ENCODE measurements at places on chromosomes 4 and X. TPM values are rescaled to one million over a fixed set of nuclear protein-coding genes. Genes with fewer than 3 reads are reported as not detected.

DNA sequence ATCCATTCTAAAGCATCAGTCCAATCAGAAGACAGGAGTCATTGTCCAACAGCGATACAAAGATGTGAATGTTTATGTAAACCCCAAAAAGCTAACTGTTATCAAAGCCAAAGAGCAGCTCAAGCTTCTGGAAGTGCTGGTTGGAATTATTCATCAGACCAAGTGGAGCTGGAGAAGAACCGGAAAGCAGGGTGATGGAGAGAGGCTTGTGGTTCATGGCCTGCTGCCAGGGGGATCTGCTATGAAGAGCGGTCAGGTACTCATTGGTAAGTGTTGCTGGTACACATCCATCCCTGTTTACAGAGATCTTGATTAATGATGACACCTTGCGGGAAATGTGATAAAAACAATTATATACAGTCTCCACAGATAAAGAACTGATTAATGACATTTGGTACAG lies 11.0 kb downstream of the INTU start:
- no peak for DNase-seq
- no peaks in the 10 kb centered on the region for H3K36me3 ChIP-seq
- H3K4me3 ChIP-seq, result no peak overlapping the region
- H3K27ac ChIP-seq, result no peak overlapping the region
- no peaks in the 10 kb centered on the region for H3K4me1 ChIP-seq

Gene SPATA18
- not detected for total RNA-seq

DNA sequence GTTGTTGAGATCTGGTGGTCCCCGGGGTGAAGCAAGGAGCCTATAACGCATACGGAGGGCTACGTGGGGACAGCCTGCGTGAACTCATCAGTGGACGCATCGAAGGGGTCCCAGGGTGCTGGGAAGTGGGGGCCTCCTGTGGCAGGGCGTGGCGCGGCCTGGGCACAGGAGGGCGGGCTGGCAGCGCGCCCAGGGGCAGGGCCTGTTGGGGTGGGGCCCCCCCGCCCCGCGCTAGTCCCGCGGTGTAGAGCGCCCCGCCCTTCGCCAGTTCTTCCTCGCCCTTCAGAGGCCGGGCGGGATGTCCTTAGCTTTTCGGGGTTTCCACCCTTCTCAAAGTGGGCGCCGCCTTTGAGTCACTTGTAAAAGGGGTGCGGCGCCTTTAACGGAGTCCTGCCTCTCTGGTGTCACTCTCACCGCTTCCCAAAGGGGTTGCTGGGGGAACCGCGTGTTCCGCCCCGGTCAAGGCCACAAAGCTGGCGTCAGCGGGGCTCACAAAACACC lies 632 bp downstream of the PLP2 start:
- peaks cover 23% of the 10 kb centered on the region for H3K4me1 ChIP-seq
- DNase-seq, result peak; percentile 89
- peak overlapping the region; percentile 85 for H3K4me3 ChIP-seq
- H3K27me3 ChIP-seq, result no peaks in the 10 kb centered on the region
- H3K36me3 ChIP-seq, result peaks cover 31% of the 10 kb centered on the region
- peak overlapping the region; percentile 93 for H3K27ac ChIP-seq

Gene RIPPLY1
- total RNA-seq, result not detected

DNA sequence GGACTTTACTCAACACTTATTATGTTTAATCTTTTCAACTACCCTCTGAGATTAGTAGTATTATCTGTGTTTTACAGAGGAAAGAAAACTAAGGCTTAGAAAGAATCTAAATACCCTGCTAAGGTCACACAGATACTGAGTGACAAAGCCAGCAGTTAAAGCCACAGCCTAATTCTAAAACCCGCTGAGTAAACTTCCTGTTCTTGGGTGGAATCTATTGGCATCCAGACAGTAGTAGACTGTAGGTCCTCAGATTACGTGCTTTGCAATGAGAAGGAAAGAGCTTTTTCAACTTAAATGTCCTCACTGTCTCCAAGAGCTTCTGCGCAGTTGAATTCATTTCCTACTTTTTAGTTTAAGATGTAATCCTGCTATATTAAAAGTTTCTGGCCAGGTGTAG lies 126.0 kb downstream of the TENM3 start:
- no peaks in the 10 kb centered on the region for H3K4me1 ChIP-seq
- H3K27ac ChIP-seq, result no peak overlapping the region
- H3K36me3 ChIP-seq, result no peaks in the 10 kb centered on the region
